Stromal cell of bone marrow (primary cell): ENCODE measurements at places on chromosomes 2 and 18.

- no peak for DNase-seq
These were observed 92.6 kb downstream of the CD8B2 start for GRCh38 chr2:106579750-106580197.

DNA sequence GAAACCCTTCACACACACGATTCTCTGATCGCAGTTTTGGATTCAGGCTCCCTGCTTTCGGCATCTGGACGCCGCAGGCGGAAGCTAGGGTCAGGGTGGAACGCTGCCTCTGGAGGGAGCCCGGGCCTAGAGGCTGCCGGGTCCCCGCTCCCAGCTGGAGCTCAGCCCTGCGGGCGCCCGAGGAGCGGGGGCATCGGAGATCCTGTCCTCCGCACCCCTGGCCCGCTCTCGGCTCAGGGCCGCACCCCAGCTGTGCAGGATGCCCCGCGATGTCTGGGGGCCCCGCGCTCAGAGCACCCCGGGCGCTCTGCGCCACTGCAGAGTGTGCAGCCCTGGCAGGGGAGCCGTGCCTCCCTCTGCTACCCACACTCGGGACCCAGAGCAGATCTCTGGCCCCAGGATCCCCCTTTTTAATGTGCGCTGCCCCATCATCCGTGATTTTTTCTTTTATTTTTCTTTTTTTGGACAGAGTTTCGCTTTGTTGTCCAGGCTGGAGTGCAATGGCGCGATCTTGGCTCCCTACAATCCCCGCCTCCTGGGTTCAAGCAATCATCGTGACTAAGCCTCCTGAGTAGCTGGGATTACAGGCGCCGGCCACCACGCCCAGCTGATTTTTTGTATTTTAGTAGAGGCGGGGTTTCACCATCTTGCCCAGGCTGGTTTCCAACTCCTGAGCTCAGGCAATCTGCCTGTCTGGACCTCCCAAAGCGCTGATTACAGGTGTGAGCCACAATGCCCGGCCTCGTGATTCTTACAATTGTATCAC lies 54.8 kb upstream of the TUBA3E start:
- peak; percentile 18 for DNase-seq

GRCh38 chr2:208939852-208940251 lies 484.0 kb upstream of the MAP2 start:
- DNase-seq, result no peak

GRCh38 chr2:57510704-57511103 lies 535.9 kb upstream of the VRK2 start:
- DNase-seq, result no peak

DNA sequence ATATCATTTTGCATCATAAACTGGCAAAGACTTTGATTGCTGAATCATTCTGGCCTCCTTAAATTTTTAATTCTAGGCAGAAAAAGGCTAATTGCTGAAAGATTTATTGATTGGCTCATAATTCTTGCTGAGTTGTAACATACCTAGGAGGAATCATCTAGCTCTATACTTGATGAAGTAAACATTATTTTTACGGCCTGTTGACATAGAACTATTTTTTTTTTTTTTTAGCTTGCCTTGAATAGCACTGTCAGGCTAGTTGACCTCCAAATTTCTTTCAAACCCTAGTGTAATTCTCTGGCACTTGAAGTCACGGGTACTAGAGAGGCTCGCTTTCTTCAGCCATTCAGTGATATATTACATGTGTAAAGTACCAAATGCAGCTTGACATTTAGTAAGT lies 2.8 kb downstream of the SERPINB12 start:
- no peak for DNase-seq
